ENCODE measurements at places on chromosomes 2 and 18.

GRCh38 chr2:218407717-218408116, 8.0 kb downstream of the CTDSP1 start:
- no peak for DNase-seq

DNA sequence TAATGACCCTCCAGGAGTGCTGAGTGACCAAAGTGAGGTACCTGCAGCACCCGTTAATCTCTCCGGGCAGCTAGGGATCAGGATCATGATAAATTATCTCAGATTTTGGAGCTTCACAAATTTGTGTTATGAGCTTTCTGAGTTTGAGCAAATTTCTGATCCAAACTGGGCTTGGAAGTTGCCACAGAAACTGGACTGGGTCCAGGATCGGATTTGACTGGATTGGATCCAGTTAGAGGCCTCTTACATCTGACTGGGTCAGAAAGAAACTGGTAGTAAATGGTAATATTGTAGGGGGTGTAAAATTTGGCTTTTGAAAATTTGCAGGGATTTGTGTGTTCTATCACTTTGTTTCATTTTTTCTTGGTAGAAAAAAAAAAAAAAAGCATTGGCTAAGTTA, 19.7 kb upstream of the CAPN13 start:
- no peak for DNase-seq

- no peak for DNase-seq
Measured at GRCh38 chr2:43289331-43289730, 62.9 kb upstream of the ZFP36L2 start.

DNA sequence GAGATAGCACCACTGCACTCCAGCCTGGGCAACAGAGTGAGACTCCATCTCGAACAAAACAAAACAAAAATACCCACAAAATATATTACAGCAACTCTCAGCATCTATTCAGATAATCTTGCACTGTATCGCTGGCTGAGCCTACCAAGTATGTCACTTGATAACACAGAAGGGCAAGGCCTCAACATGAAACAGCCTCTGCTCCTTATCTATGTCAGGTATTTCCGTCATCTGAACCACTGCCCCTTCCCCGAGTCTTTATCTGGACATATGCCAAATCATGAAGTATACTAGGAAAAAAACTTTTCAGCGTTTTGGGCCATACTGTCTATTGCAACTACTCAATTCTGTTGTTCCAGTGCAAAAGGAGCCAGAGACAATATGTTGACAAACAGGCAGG, 17.7 kb downstream of the PDIA6 start:
- no peak for DNase-seq

DNA sequence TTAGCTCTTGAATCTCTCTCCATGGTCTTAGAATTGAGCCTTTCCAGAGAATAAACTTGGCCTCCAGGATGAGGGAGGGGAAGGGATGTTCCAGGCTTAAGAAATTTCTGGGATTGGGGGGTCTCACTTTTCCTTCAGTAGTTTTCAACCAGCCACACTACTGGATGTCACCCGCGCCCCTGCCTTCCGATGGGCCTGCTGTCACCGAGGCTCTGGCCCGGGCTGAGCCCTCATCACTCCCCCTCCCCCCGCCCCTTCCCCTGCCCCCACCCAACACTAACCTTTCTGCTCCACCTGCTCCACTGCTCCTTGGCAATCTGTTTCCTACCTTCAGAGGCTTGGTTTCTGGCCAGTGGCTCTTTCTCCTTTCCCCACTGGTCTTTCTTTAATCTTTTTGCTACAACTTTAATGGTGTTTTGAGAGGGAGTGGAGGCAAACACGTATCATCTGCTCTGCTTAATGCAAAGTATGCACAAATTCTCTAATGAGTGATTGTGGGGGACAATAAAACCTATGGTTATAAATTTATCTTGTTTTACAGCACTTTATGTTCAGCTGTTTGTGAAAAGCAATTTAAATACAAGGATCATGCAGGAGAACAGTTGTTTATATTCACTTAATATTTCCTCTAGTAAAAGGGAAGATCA, 155.1 kb downstream of the WDSUB1 start:
- no peak for DNase-seq

DNA sequence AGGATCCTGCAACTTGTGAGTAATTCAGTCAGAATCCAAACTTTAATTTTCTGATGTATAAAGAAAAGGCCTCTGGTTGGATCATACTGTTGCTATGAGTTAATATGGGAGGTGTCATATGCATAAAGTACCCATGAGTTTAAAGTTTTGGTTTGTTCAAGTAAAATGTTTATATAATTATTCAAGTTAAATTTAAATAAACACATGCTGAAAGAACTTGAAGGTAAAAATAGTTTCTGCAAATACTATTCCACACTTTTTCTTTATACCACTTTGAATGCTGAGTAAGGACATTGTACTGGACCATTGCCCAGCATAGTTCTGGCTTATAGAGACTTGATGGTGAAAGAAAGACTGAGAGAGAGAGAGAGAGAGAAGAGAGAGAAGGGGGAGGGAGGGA, 30.7 kb downstream of the PKP4 start:
- DNase-seq: no peak

DNA sequence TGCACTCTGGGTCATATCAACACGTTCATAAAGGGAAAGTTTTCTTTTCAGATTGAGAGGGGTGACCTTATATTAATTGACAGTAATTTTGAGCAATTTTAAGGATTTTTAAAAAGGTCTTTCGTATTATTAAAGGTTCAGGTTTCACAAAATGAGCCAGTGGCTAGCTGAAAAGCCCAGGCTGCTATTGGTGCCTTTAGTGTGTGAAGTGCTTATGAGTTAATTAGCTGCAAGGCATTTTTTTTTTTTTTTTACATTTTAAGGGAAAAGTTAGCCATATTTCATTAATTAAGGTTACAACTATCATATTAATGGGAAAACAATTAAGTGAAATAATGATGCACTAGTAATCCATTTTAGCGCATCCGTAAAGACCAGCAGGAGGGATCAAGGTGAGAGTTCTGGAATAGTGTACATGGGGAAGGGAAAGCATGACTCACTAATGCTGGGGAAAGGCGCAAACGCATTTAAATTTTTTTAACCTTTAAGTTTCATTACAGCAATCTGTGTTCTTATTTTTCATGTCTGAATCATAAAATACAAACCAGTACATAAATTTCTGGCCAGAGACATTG, 200.0 kb downstream of the ZNF407 start:
- no peak for DNase-seq

- no peak for DNase-seq
Measured at GRCh38 chr2:88160517-88160916, 9.6 kb upstream of the THNSL2 start.

GRCh38 chr2:135132314-135132713, 80.2 kb downstream of the RAB3GAP1 start:
- no peak for DNase-seq

All from HuH-7.5 (cell line).